ENCODE measurements at places on chromosomes 16 and 17.

GRCh38 chr17:14165616-14166015 lies 71.0 kb downstream of the CDRT15 start:
- no peak for DNase-seq

- no peak for DNase-seq
These were observed 15.2 kb upstream of the SSTR5 start for GRCh38 chr16:1057252-1057932.

DNA sequence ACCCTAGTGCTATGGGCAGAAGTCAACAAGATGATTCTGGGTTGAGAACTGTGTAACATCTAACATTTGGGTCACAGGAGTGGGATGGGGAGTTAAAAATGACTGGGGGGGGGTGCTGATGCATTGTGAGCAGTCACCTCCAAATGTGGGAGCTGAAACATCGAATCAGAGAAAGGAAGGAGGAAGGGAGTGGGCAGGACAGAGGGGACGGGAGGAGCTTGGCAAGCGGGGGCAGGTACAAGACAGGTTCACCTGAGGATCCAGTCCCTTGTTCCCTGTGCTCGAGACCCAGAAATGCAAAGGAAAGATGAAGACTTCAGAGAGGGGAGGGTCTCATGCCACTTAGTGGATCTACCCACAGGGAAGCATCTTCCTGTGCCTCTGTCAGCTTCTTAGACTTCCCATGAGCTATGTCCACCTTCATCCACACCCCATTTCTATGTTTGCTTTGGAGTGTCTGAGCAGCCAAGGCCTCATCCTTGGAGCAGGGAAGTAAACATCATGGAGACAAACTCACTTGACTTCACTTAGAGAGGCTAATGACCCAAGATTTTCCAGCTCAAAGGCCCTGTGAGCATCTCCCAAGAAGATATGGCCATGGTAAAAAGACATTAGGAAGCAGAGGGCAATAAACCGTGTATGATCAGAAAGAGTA lies 20.5 kb downstream of the SMPD3 start:
- DNase-seq, result no peak

- no peak for DNase-seq
These were observed 5.9 kb downstream of the CYB561 start for GRCh38 chr17:63440127-63440769.

GRCh38 chr16:57140931-57141668 lies 44.7 kb downstream of the PSME3IP1 start:
- DNase-seq, result no peak

GRCh38 chr16:18059577-18059976 lies 277.0 kb downstream of the NPIPA8 start:
- DNase-seq, result no peak

GRCh38 chr17:15436473-15437302 lies 30.7 kb downstream of the CDRT4 start:
- no peak for DNase-seq

DNA sequence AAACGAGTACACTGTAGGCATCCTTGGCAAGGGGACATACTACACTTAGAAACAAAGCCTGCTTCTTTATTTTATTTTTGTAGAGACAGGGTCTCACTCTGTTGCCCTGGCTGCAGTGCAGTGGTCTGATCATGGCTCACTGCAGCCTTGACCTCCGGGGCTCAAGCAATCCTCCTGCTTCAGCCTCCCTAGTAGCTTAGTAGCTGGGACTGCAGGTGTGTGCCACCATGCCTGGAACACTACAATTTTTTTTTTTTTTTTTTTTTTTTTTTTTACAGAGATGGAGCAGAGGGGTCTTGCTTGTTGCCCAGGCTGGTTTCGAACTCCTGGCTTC lies 78.2 kb downstream of the WIPI1 start:
- DNase-seq, result no peak

DNA sequence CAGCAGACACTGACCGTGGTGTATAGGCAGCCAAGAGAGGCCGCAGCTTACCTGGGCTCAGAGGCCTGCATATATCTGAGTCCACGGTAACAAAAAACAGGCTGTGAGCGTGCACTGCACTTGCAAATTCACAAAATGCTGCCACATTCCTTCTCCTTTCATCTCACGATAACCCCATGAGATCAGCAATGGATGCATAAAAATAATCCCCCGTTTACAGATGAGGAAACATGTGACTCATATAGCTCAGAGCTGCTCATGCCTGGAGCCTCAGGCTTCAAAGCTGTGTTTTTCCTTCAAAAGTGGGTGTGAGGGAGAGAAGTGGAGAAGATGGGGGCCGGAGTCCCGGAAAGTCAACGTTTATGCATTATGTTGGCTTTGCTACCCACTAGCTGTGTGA lies 118.3 kb upstream of the FOXF1 start:
- no peak for DNase-seq

DNA sequence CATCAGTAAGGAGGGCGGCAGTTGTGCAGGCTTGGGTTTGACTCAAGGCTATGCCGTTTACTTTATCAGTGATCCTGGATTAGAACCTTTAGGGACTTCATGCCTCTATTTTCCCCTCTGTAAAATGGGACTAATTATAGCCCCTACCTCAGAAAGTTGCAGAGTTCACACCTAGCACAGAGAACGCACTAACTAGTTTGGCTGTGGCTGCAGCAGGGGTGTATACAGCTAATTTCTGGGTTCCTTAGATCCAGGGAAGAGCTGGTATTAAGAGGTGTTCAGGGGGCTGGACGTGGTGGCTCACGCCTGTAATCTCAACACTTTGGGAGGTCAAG lies 267.3 kb downstream of the CPPED1 start:
- no peak for DNase-seq

DNA sequence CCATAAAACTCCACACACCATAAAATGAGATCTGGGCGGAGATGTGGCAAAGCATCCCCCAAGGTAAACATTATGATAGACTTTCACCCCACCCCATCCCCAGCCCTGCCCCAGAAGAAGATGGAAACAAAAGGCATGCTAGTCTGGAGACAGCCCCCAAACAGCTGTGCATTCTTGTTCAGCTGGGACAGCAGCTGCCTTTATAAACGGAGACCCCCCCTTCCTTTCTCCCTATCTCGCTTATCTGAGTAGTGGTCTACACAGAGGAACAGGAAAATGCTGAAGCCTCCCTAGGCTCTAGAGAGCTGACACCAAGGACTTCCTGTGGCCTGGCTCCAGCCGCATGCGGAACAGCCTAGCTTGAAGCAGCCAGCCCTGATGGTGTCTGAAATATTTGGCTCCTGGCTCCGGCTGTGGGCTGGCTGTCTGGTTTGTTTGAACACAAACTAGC lies 190.3 kb upstream of the ANKFN1 start:
- DNase-seq, result no peak
